ENCODE measurements at places on chromosomes 7 and 10.

DNA sequence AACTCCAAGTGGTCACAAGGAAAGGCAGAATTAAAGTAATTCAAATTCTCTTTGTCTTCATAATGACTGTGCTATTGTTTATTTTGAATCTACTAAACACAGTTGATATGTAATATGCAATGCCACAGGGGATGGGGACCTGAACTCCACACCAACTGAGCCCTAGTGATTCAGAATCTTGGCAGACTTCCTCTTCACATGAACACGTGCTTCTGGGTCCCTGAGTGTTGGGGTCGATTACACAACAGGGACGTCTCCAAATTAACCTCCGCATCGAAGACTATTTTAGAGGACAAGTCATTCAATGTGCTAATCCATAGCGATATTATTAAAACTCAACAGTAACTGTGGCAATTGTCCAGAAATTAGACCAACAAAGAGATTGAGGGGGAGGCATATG lies 95.3 kb upstream of the CARD11 start:
- DNase-seq, result no peak

GRCh38 chr10:113689057-113689456 lies 9.3 kb downstream of the CASP7 start:
- DNase-seq, result no peak

GRCh38 chr7:128000854-128001265 lies 30.4 kb downstream of the LRRC4 start:
- DNase-seq, result no peak

DNA sequence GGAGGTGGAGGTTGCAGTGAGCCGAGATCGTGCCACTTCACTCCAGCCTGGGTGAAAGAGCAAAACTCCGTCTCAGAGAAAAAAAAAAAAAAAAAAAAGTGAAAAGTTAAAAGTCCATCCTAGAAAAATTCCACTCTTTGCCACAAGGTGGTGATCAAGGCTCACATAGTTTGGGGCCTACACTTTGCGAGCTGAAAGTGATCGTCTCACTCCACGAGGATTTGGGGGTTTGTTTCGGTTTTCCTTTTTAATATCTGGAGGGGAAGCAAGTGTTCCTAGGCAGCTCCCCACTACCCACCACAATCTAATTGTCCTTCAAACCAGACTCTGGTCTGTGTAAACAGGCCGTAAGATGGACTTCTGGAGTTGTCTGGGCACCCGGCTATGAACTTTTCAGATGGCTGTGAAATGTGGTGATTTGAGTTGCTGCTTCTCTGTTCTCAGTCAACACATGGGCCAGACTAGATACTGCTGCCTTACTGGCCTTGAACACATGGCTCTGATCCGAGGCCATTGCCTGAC lies 27.1 kb downstream of the PRLHR start:
- no peak for DNase-seq

DNA sequence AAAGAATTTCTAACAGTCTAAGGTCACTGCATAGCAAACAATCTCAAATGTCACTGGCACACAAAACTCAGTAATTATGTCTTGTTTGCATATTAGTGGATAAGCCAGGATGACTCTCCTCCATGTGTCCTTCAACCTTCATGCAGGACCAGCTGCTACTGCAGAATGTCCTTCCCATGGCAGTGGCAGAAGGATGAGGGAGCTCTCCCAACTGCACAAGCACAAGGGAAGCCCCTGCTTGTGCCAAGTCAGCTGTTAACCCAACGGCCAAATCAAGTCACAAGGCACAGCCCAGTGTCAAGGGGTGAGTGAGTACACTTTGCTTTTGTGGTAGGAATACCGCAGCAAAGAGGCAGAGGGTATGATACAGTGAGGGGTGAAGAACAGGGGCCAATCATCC lies 59.3 kb upstream of the VWC2 start:
- no peak for DNase-seq

Data from DMS 273 treated with DMSO at 0.1 percent for 48 hours (cell line).